ENCODE measurements at places on chromosomes 11 and 22.

DNA sequence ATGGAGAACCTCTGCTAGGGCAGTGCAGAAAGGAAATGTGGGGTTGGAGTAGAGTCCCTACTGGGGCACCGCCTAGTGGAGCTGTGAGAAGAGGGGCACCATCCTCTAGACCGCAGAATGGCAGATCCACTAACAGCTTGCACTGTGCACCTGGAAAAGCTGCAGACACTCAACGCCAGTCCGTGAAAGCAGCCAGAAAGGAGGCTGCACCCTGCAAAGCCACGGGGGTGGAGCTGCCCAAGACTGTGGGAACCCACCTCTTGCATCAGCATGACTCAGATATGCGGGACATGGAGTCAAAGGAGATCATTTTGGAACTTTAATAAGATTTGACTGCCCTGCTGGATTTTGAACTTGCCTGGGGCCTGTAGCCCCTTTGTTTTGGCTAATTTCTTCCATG lies 8.7 kb downstream of the TSKU start:
- no peak for DNase-seq

GRCh38 chr11:1542267-1542666 lies 29.8 kb downstream of the DUSP8 start:
- peak; percentile 54 for DNase-seq

- no peak for DNase-seq
Measured at GRCh38 chr11:124880290-124880611, 15.0 kb downstream of the ROBO3 start.

- DNase-seq, result no peak
Measured at GRCh38 chr11:79550809-79551208, 110.0 kb upstream of the TENM4 start.

DNA sequence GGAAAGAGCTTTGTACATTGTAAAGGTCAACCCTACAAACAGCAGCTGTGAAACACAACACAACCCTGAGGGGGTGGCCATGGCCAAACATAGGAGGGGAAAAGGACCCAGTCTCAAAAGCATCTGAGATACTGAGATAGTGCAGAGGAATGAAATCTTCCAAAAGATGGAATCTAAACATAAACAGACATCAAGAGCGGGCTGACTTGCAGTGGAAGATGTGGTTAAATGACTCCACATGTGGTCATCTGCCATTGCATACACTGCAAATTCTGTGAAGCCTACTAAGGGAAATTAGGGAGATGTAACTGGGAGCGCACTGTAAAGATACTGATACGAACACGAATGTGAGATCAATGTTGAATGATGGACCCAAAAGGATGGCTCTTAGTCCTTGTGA lies 22.0 kb downstream of the BDNF start:
- DNase-seq, result no peak

- peak; percentile 98 for DNase-seq
Measured at GRCh38 chr22:29146091-29146560, 59.6 kb upstream of the EMID1 start.

GRCh38 chr22:41286639-41287091 lies 678 bp upstream of the RANGAP1 start:
- peak; percentile 77 for DNase-seq

DNA sequence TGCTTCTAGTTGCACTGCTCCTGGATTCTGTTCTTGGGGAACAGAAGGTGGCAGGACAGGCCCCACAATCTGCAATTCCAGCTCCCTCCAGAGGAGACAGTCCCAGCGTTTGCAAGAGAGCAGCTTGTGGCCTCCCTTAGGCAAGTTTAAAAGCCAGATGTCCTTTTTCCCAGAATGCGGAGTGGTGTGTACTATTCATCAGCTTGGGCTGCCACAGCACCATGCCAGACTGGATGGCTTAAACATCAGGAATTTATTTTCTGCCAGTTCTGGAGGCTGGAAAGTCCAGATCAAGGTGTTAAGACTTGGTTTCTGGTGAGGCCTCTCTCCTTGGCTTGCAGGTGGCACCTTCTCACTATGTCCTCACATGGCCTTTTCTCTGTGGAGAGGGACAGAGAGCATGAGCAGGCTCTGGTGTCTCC lies 11.7 kb downstream of the MIAT start:
- peak; percentile 39 for DNase-seq

DNA sequence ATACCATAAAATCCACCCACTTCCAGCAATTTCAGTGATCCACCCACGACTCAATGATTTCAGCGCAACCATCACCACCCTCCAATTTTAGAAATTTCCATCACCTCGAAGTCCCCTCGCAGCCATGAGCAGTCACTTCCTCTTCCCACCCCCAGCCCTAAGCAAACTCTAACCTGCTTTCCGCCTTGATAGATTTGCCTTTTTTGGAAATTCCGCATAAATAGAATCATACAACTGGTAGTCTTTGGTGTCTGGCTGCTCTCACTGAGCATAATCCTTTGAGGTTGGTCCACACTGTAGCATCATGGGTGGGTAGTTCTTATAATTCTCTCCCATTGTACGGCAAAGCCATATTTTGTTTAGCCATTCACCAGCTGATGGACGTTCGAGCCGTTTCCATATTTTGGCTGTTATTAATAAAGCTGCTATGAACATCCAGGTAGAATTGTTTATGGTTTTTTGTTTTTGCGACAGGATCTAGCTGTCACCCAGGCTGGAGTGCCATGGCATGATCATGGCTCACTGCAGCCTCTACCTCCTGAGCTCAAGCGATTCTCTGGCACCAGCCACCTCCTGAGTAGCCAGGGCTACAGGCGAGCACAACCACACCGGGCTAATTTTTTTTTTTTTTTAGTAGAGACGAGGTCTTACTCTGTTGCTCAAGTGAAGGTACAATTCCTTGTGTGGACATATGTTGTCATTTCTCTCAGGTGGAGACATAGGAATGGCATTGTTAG lies 16.0 kb downstream of the PIM3 start:
- DNase-seq, result peak; percentile 15

GRCh38 chr22:23889620-23890019 lies 4.6 kb upstream of the MIF start:
- DNase-seq, result no peak

- DNase-seq, result peak; percentile 92
Measured at GRCh38 chr11:118530683-118531596, at the start of gene TMEM25. Gene TMEM25 (plus strand): TSS chr11:118531192. CDS start chr11:118531802, 610 bp downstream.

DNA sequence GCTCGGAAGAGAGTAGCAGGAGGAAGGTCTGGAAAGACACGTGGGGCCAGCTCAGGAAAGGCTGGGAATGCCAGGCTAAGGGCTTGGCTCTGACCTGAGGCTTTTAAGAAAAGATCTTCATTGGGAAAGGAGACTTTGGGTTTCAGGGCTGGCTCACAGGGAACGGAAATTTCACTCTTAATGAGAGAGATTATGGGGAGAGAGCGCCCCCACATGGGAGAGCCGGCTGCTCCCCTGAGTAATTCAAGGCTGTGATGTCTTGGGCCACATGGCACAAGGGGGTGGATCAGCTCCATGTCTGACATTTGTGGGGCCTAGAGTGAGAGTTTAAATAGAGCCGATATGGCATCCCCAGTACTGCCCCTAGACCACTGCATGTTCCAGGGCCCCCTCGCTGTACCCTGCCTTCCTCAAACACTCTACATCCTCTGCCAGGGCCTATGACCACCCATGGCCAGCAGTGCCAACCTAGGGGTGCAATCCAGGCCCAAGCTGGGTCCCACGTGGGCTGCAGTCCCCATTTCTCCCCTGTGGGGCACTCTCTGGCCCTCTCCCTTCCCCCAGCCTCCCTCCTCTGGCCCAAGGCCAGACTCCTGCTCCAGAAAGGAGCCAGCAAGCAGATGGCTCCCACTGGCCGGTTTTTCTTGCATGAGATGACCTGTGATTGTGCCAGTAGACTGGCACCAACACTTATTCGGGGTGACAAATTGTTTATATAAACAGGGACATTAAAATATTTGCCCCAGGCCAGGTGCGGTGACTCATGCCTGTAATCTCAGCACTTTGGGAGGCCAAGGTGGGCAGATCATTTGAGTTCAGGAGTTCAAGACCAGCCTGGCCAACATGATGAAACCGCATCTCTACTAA lies 75.2 kb downstream of the ISX start:
- DNase-seq, result peak; percentile 86

GRCh38 chr11:133497477-133498140 lies 34.7 kb downstream of the OPCML start:
- no peak for DNase-seq

- DNase-seq, result peak; percentile 94
Measured at GRCh38 chr11:15673408-15673831, 558.7 kb downstream of the INSC start.
